ENCODE measurements at places on chromosomes 2 and 18.

DNA sequence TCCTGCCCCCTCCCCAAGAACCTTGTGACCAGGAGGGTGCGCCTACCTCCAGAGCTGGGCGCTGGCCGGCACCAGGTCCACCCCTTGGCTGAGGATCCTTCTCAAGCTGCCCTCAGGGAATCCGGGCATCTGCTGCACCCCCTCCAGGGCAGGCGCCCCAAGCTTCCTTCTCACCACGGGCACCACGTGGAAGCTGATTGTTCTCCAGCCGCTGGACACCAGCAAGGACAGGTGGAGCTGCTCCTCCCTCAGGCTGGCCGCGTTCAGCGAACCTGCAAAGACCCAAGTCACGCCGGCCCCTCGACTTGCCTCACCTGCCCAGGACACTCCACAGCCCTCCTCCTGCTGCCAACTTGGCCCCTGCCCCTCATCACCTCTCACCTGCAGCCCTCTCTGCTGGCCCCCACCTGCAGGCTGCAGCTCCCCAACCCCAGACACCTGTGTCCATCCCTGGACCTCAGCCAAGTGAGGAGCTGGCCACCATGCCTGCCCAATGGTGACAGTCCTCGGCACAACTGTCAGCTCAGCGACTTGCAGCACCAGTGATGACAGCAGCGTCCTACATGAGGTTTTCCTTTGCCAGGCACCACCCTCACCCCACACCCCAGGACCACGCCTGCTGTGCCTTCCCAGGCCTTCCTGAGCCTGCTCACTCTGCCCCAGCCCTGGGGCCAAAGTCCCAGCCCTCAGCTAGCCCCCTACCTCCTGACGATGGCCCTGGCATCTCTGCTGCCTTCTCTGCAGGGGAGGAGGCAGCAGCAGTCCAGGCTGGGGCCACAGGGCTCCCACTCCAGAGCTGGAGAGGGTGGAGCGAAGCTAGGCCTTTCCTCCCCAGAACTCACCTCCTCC, 4.2 kb downstream of the MAB21L4 start:
- DNase-seq = no peak

GRCh38 chr2:105239924-105240323, 1.6 kb upstream of the GPR45 start:
- DNase-seq = peak; percentile 92

GRCh38 chr2:210544831-210545230, 11.6 kb upstream of the CPS1 start:
- no peak for DNase-seq

DNA sequence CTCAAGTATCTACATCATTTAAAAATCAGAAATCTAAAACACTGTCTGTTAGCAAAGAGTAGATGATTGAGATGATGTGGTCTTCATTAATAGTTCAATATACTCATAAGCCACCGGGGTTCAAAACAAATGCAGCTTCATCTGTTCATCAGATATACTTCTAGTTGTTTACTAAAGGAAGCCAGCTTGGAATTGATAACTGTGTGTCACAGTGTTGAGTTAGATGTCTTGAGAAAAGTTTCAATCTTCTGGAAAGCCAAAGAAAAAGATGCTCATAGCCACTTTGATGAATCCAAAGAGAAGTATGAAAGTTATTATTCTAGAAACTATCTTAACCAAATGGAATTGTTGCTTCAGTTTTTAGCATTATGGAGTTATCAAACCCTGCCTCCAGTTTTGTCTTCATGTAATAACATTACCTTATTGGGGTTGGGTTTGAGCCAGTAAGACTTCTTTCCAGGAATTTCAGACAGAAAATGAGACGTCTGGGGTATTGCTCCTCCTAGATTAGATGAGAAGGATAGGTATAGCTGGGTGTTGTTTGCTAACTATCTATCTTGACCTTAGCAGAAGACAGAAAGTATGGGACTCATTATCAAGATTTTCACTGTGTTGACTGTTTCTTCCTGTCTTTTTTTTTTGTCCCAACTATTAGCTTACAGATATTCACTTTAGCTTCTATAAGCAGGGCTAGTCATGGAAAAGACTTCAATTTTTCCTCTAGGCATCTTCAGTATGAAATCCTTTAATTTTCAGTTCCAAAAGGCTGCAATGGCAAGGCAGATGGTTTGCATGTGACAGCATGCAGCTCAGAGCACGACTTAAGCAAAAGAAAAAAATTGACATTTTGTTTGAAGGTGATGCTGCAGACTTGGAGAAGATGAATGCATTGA, 66.5 kb downstream of the LNPK start:
- DNase-seq = no peak

- no peak for DNase-seq
These were observed 87.4 kb downstream of the SMIM21 start for GRCh38 chr18:75339936-75340605.

- no peak for DNase-seq
These were observed 27.1 kb upstream of the CREB1 start for GRCh38 chr2:207502577-207503198.

- peak; percentile 41 for DNase-seq
These were observed 677 bp downstream of the GAD1 start for GRCh38 chr2:170817093-170818035.

DNA sequence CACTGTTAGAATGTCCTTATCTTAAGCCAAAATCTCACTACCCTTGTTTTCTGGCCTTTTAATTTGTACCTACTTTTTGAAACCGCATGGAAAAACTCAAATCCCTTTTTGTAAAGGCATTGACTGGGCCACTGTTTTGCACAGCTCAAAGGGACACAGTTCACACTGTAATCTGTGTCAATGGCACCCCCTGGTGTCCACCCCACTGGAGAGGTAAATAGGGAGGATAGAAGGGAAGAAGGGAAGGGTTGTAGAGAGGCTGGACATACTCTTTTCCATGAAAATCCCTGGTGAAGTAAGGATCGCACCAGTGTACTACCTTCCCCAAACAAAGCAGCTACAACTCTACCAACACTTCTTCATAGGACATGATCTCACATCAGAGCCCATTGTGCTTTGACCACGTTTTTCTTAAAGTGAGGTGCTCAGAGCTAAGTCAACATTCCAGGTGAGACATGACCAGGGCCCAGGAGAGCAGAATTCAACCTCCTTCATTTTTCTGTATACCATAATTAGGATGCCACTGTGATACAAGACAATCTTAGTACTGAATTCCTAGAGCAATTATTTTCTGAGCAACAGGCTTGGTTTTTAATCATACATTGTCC, 92.4 kb upstream of the RMDN2 start:
- DNase-seq = peak; percentile 89

GRCh38 chr2:230308402-230309000, 18.5 kb upstream of the SP140L start:
- no peak for DNase-seq

DNA sequence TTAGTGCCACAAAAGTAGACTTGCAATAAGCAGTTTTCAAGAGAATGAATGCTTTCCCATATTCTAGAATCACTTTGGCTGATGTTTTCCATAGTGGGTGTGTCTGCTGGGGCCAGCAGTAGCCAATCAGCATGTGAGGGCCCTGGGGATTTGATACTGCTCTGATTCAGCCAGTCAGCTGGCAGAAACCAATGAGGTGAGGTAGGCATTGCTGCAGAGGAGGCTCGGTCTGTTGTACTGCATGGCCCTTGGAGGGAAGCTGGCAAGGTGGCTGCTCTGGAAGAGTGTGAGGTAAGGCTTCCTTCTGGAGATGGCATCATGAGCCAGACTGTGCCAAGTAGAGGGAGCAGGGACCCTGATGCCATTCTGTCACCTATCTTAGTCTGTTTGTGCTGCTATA, 22.7 kb downstream of the TMEM87B start:
- no peak for DNase-seq

All from ELR (cell line).